OCI-M1 (cell line): ENCODE measurements at places on chromosomes 5 and 9.

DNA sequence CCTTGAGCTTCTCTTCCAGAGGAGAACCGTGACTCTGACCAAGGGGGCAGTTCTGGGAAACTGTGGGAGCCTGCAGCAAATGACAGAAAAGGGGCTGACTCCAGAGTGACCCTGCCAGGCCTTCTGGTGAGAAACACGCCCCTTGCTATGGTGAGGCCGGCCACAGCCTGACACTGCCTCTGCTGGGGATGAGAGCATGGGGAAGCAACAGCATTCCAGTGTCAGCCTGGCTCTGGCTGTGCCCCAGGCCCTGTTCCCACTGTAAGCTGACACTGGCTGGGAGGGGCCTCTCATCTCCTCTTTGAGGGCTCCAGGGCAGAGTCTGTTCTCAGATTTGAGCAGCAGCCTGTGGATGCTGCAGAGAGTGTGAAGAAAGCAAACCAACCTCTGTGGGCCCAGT, 180.0 kb upstream of the IL12B start:
- DNase-seq: no peak

- peak; percentile 97 for DNase-seq
These were observed 136.4 kb downstream of the KDM4C start for GRCh38 chr9:6894135-6894534.

DNA sequence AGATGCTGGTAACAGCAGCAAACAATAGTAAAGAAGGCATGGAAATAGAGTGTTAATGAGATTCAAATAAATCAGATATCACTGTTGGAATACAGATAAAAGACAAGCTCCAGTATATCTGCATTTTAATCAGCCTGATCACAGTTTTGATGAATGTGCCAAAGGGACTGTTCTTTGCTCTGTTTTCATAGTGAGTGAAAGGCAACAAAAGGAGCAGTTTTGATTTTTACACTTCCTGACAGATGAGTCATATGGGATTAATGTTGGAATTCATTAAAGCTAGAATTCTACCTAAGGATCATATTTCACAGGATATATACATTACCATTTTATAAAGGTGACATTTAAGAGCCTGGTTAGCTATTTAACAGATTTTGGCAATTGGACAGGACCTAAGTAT, 743.3 kb upstream of the PTPRD start:
- DNase-seq: no peak

DNA sequence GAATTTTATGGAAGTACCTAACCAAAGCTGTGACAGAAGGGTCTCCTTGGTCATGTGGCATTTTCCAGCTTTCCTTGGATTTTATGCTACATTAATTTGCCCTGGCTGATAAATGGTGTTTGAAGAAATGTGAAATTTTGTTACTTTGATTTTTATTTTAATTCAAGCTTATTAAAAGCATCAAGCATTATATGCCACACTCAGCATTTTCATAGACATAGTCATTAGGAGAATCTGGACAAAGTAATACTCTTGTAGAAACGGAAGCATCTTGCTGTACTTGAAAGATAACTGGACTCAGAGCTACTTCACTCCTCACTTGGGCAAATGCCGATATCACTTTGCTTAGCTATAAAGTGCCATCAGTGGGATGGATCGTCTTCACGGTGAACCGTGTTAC, 54.2 kb downstream of the INIP start:
- no peak for DNase-seq

GRCh38 chr9:135188681-135189151, 101.2 kb downstream of the OLFM1 start:
- no peak for DNase-seq

DNA sequence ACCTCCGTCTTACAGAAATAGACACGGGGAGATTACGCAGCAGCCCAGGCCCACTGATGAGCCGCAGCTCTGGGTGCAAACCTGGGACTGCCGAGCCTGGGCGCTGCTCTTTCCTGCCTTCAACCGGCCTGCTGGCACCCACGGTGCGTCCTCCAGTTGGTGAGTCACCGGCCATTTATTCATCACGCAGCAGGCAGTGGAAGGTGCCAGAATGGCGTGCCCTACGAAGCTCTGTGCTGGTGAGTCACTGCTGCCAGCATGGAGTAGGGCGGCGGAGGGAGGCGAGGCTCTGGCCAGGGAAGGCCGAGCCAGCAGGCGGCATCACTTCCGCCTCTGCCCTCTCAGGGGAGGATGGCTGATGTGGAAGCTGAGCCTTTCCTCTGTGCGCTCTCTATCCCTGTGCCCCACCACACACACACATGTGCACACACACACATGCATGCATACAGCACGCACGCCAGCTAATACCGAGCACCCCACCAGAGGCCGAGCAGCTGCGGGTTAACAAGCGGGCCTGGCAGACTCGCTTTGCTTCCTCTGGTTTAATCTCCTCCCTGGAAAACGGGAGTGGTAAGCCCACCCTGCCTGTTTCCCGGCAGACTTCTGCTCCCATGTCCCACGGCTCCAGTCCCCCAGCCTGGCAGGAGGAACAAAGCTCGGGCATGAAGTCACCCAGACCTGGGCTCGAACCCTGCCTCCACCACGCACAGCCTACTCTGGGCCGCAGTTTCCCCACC, 39.2 kb downstream of the OLFM1 start:
- DNase-seq: no peak

DNA sequence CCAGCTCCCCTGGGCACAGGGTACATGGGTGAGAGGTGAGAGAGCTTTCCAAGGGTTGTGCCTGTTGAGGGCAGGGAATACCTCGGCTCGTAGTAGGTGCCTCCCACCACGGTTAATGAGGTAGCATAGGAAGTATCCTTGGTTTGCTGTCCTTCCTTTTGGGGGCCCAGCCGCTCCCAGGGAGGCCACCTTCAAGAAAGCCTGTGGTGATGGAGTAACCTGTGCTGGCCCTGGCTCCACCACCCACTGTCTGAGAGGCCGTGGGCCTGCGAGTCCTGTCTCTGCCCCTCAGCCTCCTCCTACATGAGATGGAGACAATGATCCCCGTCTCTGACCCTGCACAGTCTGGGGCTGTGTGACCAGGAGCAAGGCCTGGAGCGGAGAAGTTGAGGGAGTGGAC, 40.8 kb downstream of the COL27A1 start:
- DNase-seq: no peak

GRCh38 chr5:38562444-38563210, 6.2 kb upstream of the LIFR start:
- no peak for DNase-seq

DNA sequence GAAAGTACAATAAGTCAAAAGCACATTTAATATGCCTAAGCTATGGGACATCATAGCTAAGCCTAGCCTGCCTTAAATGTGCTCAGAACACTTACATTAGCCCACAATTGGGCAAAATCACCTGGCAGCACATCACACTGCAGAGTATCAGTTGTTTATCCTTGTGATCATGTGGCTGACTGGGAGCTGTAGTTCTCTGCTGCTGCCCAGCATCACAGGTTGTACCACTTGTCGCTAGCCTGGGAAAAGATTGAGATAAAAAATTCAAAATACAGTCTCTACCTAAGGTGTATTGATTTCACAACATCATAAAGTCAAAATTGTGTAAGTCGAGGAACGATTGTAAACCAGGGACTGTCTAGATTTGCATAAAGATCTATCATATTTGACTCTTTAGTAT, 58.6 kb downstream of the CAMK4 start:
- no peak for DNase-seq

DNA sequence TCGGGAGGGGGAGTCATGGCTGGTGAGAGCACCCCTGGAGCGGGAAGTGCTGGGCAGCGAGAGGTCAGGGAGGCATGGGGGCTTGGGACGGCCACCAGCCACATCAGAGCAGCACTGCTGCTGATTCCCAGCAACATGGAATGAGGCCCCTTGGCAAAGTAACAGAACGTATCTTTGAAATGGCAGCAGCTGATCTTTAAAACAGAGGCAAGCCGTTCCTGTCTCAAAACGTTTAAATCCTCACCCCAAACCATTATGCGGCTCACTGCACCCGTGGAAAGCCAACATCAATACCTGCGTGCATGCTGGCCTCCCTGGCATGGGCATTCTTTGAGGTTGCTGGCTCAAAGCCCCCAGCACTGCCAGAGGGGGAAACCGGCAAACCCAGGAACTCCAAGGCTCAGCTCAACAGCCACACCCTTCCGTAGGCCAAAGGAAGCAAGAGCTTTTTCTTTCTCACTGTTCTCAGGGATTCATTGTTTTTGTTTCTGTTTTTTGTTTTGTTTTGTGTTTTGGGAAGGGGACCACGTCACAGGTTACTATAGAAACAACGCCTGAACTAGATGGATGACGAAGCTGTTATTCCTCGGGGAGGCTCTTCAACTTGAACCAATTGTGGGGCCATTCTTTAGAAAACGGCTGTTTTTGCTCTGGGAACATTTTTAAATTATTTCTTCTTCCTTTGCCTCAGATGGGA, 28.1 kb upstream of the OBP2B start:
- no peak for DNase-seq

GRCh38 chr9:127506117-127506813, 55.0 kb downstream of the LRSAM1 start:
- DNase-seq: no peak

GRCh38 chr5:139838381-139839197, 43.0 kb downstream of the PSD2 start:
- no peak for DNase-seq

DNA sequence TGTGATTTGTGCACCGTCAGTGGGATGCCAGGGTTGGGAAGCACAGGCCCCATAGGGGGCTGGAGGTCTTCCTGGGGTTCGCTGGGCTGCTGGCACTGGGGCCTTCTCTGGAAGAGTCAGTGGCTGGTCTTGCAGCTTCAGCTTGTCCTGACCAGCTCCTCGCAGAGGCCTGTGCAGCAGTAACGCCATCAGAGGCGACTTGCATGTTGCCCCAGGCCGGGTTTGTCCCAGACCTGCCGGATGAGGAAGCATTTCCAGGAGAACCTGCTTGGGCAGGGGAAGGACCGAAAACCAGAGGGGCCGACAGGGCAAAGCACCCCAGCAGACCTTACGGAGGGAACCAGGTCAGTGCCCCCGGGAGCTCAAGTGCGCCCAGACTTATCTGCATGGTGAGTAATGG, 54.7 kb upstream of the IRX2 start:
- DNase-seq: no peak

DNA sequence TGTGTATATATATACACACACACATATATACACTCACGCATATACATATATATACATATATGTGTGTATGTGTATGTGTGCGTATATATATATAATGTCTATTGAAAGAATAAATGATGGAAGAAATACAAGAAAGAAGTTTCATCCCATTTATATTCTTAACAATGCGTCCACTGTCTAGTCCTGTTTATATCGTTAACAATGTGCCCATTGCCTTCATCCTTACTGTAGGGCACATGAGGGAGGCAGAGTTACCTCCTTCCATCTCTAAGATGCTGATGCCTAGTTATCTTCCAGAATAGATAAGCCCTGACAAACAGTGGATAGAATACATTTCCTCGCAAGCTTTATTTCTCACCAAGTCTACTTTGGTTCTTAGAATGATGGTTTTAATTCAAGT, 389.8 kb upstream of the SEMA6A start:
- DNase-seq: no peak

- peak; percentile 65 for DNase-seq
These were observed 12.3 kb downstream of the SUSD1 start for GRCh38 chr9:112162621-112163413.

DNA sequence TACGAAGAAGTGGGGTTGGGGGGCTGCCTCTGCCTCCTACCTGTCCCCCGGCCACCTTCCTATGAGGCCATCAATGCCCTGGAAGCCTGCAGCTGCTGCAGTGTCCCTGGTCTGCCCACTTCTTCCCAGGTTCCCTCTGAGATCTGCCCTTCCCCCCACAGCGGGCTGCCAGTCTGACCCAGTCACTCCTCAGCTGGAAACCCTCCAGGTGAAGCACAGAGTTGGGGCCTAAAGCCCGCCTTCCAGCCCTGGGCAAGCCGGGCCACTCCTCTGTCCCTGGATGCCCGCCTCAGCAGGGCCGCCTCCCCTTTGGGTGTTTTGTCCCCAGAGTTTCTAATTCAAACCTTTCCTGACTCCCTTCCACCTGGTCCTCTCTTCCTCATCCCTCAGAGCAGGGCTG, 137.0 kb downstream of the RXRA start:
- no peak for DNase-seq

DNA sequence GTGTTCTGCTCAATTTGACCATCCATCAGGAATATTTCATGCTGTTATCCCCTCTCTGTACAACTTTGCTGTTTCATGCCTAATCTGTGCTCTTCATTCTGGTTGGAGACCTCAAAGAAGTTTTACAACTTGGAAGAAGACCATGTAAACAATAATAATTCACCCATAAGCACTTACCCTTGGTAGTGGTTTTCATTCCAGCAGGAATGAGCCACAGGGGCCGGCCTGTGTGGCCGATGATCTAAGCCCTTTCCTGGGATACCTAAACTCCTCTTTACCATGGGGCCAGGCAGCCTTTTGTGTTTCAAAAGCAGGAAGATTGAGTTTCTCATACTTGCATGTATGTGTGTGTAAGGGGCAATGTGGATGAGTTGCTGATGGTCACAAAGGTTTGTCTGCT, 165.0 kb downstream of the FGF1 start:
- no peak for DNase-seq

GRCh38 chr5:86780018-86780417, 162.3 kb downstream of the COX7C start:
- no peak for DNase-seq

GRCh38 chr5:115097236-115097635, 72.5 kb downstream of the TRIM36 start:
- no peak for DNase-seq

DNA sequence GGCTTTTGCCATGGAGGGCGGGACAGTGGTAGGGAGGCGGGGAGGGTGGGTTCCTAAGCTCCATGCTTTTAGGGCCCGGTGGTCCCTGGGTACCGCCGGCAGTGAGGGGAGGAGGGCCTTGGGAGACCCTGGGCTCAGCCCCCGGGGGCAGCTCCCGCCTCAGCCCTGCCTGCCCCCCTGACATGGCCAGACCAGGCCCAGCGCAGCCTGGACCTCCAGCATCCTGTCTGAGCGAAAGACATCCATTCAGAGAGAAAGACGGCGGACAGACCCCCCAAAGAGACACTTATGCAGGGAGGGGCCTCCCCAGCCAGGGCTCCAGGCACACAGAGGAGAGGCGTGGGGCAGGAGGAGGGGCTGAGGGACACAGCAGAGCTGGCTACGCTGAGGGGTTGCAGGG, 45.3 kb downstream of the KCNT1 start:
- no peak for DNase-seq

DNA sequence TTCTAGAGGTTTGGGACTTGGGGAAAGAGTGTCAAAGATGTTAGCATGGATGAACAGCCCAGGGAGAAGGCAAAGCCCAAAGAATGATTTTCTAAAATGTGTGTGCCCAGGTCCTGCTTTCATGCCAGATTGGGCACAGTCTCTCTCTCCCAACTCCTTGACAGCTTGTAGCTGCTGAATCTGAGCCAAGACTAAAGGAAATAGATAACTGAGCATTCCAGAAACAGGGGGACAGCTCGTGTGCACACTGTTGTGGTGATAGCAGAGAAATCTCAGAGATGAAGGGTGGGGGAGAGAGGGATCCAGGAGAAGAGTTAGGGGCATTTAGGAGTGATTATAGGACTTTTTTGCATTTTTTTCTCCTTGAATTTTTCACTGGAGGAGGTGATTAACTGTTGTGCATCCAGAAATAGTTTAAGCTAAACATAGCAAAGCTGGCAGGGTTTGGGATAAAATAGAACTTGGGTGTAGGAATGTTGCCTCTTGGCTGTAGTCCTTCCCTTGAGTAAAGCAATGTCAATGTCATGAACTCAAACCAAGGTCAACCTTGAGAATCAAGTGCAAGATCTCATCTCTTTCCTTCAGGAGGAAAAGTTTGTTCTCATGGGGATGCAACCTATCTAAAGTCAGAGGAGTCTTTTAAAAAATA, 245.9 kb downstream of the SH3GL2 start:
- no peak for DNase-seq
